Natural killer cell treated with Interleukin-12 subunit alpha and Interleukin-12 subunit beta and Interleukin-15 and Interleukin-18, amount 100 ng/mL, for 72 hours (primary cell): ENCODE measurements at places on chromosomes 3 and 15. TPM values are rescaled to one million over a fixed set of nuclear protein-coding genes. Genes with fewer than 3 reads are reported as not detected.

DNA sequence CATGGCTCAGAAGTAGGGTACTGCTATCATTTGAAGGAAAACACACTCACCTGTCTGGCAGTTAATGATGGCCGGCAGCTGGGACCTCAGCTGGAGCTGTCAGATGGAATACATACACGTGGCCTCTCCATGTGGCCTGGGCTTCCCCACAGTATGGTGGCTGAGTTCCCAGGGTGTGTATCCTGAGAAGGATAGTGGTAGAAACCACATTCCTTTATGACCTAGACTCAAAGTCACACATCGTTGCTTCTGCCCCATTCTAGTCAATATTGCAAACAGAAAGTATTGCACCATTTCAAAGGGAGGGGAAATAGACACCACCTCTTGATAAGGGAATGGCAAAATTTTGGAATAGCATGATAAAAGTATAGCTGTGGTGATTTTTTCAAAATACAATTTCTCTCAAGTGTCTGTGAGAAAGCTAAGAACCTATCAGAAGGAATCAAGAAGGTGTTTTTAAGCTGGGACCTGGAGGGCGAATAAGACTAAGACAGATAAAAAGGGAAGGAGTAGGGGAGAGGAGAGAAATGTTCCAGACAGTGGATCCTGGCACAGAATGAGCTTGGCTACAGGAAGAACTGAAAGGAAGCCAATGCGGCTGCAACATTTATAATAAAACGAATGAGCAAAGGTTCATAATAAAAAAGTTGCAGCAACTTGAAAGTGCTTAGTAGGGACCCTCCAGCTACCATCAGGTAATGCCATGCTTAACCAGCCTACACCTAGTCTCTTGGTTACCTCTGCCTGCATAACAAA is 40.1 kb upstream of the GALNT15 start:
- DNase-seq, result no peak

GRCh38 chr15:73331501-73331900 is 37.3 kb downstream of the HCN4 start:
- DNase-seq, result peak; percentile 1

- DNase-seq, result no peak
These were observed 71.2 kb upstream of the GLCE start for GRCh38 chr15:69089258-69089657.

GRCh38 chr3:42014458-42014920 is 52.6 kb upstream of the ULK4 start:
- no peak for DNase-seq

- DNase-seq, result no peak
These were observed 153.6 kb downstream of the TNIK start for GRCh38 chr3:171306631-171307030.

DNA sequence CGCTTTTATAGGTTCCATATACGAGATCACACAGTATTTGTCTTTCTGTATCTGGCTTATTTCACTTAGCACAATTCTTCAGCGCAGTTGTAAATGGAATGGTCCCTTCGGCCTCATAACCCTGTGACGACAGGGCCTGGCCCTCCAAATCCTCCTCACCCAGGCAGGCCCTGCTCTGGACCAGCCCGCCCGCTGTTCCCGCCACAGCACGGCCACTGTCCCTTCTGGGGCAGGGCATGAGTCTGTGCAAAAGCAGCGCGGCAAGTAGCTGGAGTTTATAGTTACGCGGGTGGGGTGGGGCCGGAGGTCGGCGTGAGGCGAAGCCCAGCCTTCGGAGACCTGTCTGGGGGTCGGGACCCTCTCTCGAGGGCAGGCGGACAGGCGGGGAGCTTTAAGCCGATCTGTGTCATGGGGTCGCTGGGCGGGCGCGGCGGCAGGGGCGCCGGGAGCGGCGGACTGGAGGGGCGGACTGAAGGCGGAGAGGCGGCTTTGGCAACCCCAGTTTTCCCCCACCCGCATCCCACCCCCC is 543 bp downstream of the ARPIN start:
- DNase-seq, result no peak

- no peak for DNase-seq
These were observed 177.3 kb upstream of the WNT5A start for GRCh38 chr3:55664387-55664786.

DNA sequence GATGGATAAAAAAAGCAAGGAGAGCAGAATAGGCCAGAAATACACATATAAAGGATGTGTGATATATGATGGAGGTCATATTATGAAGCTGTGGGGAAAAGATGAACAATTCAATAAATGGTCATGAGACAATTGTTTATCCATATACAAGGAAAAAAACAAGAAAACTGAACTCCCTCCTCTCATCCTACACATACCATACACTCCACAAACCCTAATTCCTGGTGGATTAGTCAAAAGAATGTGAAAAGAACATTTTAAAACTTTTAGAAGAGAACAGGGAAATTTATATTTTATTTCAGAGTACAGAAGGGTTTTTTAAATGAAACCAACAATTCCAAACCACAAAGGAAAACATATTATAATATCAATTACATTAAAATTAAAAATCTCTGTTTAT is 34.5 kb upstream of the NR2E3 start:
- DNase-seq, result no peak

The KPNA1 gene
- total RNA-seq, result 55.9 TPM

The PTH1R gene
- total RNA-seq, result not detected
